ENCODE measurements at places on chromosomes 5 and 9. TPM values are rescaled to one million over a fixed set of nuclear protein-coding genes. Genes with fewer than 3 reads are reported as not detected.

Gene MFAP3
- 90.9 TPM for total RNA-seq

Gene SURF4
- 465 TPM for total RNA-seq

Gene DBH
- total RNA-seq = not detected

Gene PTPA
- 202 TPM for total RNA-seq

Gene SLC36A2
- not detected for total RNA-seq

Gene RALGDS
- total RNA-seq = 21.4 TPM

Gene ENTREP1
- total RNA-seq = 0.33 TPM

Gene PRPF4
- 32.5 TPM for total RNA-seq

Gene HTR1A
- not detected for total RNA-seq

Gene LTC4S
- total RNA-seq = 2.3 TPM

Gene FOXI1
- not detected for total RNA-seq

Gene TMOD1
- total RNA-seq = 0.69 TPM

Gene TRIP13
- 6.4 TPM for total RNA-seq

Gene ADAMTS13
- total RNA-seq = 6.1 TPM

Gene BARHL1
- not detected for total RNA-seq

Data from smooth muscle cell of the pulmonary artery (primary cell).